Esophagus squamous epithelium (tissue), 5 donors: ENCODE measurements at places on chromosomes 1 and 21. TPM values are rescaled to one million over a fixed set of nuclear protein-coding genes. Genes with fewer than 3 reads are reported as not detected.

DONSON gene
- 6.1 TPM for total RNA-seq

NLRP3 gene
- 0.57 TPM for total RNA-seq

OSCP1 gene
- 4.3 TPM for total RNA-seq

DYNLT4 gene
- not detected for total RNA-seq

OR6F1 gene
- not detected for total RNA-seq

GRCh38 chr1:93533677-93534076 lies 85.8 kb downstream of the FNBP1L start:
- H3K4me1 ChIP-seq = no peaks in the 10 kb centered on the region
- no peaks in the 10 kb centered on the region for H3K36me3 ChIP-seq
- DNase-seq = no peak
- no peak overlapping the region for H3K4me3 ChIP-seq

DNA sequence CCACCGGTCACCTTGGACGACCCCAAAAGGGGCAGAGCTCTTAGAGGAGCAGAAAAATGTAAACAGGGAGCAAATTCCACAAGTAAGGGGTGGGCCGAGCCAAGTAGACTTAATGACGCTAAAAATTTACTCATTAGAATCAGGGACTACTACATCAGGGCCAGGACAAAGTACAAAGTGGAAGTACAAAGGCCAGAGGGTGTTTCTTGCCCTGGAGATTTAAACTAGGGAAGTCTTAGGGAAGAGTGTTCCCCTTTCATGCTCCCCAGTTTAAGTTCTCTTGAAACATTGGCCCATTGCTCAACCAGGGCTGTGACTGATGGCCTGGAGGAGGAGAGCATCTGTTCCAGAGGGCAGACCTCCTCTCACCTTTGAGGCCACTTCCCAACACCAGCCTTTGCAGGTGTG lies 48.6 kb downstream of the BACH1 start:
- DNase-seq = no peak
- H3K27me3 ChIP-seq = no peaks in the 10 kb centered on the region
- no peak overlapping the region for H3K4me3 ChIP-seq

DNA sequence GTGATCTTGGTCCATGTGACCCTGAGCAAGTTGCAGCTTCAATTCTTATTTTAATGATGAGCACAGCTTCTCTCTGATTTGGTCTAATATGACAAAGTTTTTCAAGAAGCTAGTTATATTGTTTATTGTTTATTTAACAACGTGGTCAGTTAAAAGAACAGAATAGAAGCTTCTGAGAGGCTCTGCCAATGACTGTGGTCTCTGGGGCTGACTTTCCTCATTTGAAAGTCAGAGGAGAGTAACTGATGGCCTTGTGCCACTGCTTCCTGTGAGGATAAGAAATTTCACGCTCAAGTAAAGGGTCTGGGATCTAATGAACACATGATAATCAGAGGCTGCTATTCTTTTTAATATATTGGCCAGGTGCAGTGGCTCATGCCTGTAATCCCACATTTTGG lies 7.3 kb downstream of the HHIPL2 start:
- no peak overlapping the region for H3K4me3 ChIP-seq
- no peak overlapping the region for H3K27ac ChIP-seq
- no peaks in the 10 kb centered on the region for H3K4me1 ChIP-seq
- no peaks in the 10 kb centered on the region for H3K36me3 ChIP-seq
- no peaks in the 10 kb centered on the region for H3K27me3 ChIP-seq

SYT14 gene
- not detected for total RNA-seq

PLA2G5 gene
- 6.7 TPM for total RNA-seq

GRCh38 chr1:117696561-117696960 lies 90.7 kb downstream of the TENT5C start:
- no peaks in the 10 kb centered on the region for H3K4me1 ChIP-seq
- no peak for DNase-seq
- H3K36me3 ChIP-seq = no peaks in the 10 kb centered on the region
- H3K27me3 ChIP-seq = no peaks in the 10 kb centered on the region
